Dermis lymphatic vessel endothelial cell (primary cell): ENCODE measurements at places on chromosomes 4 and X. TPM values are rescaled to one million over a fixed set of nuclear protein-coding genes. Genes with fewer than 3 reads are reported as not detected.

Gene ALB
- not detected in 2 replicates for total RNA-seq

Gene PNMA5
- total RNA-seq: not detected in 2 replicates

Gene FGA
- not detected in 2 replicates for total RNA-seq

Gene RBM46
- total RNA-seq: 0.11 TPM in 1 of 2 replicates, not detected in the other

Gene F8A2
- not detected in 2 replicates for total RNA-seq

Gene SYP
- 0.17 and 0.22 TPM in 2 replicates for total RNA-seq

Gene UGT2A3
- total RNA-seq: not detected in 2 replicates

Gene DOCK11
- total RNA-seq: 0.43 and 0.60 TPM in 2 replicates

Gene EOLA2
- total RNA-seq: 12.7 and 14.5 TPM in 2 replicates

Gene PAGE4
- total RNA-seq: not detected in 2 replicates
